ENCODE measurements at places on chromosomes 11 and 22. TPM values are rescaled to one million over a fixed set of nuclear protein-coding genes. Genes with fewer than 3 reads are reported as not detected.

Gene POLR2F
- polyA plus RNA-seq = 144 TPM

Gene FGF3
- not detected for polyA plus RNA-seq

Gene SEPTIN5
- 7.5 TPM for polyA plus RNA-seq

Gene GVQW3
- 2.4 TPM for polyA plus RNA-seq

Gene CRKL
- 16.2 TPM for polyA plus RNA-seq

Gene NXPE2
- not detected for polyA plus RNA-seq

Gene MYOD1
- polyA plus RNA-seq = not detected

Gene PKNOX2
- 0.77 TPM for polyA plus RNA-seq

Gene TMEM45B
- 1.7 TPM for polyA plus RNA-seq

Gene PRCP
- 54.3 TPM for polyA plus RNA-seq

Gene ZNF280B
- polyA plus RNA-seq = not detected

Gene SLC22A25
- polyA plus RNA-seq = 0.04 TPM

Gene DCDC1
- 0.01 TPM for polyA plus RNA-seq

Gene LRRC10B
- polyA plus RNA-seq = 2.2 TPM

Gene FADS2
- polyA plus RNA-seq = 10.2 TPM

Gene HEPN1
- polyA plus RNA-seq = 2.3 TPM

Gene SLC22A12
- polyA plus RNA-seq = 0.09 TPM

Data from adipose tissue (tissue), 3 donors.